ENCODE measurements at places on chromosomes 7 and 10.

- no peak for DNase-seq
Observed at GRCh38 chr7:144761493-144761892, 74.4 kb downstream of the TPK1 start.

GRCh38 chr7:74355091-74355490 lies 65.9 kb downstream of the CLIP2 start:
- DNase-seq: no peak

- DNase-seq: no peak
Observed at GRCh38 chr10:89523274-89523673, 12.1 kb downstream of the SLC16A12 start.

DNA sequence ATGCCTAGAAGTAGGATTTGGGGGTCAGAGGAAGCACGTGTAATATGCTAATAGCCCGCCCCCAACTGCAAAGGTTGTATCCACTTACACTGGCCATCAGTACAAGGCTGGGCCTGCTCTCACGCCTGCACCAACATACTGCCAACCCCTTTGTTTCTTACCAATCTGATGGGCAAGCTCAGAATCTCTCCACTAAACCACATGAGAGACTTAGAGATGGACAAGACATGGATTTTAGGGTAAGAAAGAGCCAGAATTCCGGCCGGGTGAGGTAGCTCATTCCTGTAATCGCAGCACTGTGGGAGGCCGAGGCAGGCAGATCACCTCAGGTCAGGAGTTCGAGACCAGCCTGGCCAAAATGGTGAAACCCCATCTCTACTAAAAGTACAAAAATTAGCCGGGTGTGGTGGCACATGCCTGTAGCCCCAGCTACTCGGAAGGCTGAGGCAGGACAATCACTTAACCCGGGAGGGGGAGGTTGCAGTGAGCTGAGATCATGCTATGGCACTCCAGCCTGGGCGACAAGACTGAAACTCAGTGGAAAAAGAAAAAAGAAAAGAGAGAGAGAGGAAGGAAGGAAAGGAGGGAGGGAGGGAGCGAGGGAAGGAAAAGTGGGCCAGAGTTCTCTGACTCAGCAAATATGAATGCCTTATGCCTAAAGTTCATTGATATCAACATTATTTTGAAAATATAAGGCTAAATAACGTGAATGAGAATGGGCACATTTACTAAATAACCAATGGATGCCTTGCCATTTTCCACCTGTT lies 162.2 kb downstream of the SLIT1 start:
- no peak for DNase-seq

DNA sequence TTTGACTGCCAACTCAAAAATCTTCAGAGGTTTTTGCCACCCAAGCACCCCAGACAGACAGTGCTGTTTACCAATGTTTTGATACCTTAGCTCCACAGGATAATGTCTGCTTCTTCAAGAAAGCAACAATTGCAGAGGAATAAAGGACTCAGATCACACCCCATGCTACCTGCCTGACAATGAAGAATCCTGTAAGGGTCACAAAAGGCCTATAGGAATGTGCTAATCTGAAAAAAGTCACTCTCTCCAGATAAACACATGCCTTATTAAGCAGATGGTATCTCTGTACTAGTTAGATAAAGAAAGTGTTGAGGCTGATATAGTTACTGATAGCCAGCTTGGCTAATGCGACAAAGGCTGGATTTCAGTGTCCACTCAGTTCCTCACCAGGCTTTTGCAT lies 1076.7 kb upstream of the SORCS1 start:
- no peak for DNase-seq
